ENCODE measurements at places on chromosomes 2 and 18.

GRCh38 chr2:65866148-65866547 lies 433.7 kb upstream of the SPRED2 start:
- no peak for DNase-seq

DNA sequence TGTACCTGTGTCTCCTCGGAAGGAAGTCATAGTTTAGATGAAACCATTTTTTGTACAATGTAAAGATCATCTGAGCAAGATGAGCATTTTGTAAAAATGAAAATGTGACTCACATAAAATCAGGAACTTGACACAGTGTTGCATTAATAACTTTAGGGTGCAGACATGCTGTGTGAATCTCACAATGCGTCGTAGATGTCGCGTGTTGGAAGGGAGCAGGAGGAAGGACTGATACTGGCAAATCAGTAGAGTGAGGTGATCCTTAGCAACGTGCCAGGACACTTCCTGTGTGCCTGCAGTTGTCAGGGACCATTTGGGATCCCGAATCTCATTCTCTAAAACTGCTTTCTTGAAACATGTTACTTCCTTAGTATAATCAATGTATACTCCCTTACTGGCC lies 103.1 kb downstream of the SH3BP4 start:
- no peak for DNase-seq

DNA sequence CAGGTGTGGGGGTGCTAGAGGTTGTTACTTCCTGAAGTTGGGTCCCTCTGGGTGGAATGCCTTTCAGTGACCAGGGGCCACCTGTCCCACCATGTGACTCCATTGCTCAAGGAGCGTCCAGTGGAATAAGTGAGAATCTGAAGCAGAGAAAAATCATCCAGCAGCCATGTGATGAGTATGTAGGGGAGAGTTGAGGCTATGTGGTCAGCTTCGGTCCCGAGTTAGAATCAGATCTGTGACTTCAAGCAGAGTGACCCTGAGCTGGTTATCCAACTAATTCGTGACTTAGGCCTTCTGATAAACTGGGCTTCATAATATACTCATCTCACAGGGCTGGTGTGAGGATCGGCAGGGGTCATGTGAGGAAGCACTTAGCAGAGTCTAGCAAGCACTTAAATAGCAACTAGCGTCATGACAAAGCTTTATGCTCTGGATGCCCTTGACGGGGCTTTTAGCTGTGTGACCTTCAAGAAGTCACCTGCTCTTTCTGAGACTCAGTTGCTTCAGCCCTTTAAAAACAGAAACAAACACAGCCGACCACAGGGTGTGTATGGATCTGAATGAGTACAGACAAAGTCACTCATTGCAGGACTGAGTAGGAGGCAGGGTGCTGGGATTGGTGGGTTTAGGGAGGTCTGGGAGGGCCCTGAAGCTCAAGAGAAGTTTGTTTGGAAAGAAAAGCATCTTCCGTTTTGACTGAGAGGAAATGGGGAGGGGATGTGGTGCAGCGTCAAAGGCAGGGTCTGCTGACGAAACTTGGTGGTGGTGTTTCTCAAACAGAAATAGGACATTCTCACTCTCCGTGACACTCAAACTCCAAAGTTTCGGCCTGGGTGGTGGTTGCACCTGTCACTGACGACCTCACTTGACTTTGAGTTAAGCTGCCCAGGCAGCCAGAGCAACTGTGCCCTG lies 264.0 kb upstream of the CXCR4 start:
- no peak for DNase-seq

DNA sequence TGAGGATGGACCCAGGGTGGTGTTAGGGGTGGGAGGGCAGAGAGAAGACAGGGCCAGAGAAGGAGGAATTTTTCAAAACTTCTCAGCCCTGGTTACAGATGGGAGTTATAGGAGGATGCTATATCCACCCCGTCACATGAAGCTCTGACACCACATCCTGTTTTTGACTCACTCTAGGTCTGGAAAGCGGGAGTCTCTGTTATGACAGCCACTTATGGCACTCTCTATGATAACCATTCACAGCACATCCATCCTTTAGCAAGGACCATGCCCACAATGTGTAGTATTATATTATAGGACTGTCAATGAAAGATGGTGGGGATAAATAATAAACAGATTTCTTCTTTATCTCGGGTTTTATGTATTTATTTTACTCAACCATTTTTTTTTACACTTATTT lies 461.2 kb downstream of the CDH2 start:
- no peak for DNase-seq

DNA sequence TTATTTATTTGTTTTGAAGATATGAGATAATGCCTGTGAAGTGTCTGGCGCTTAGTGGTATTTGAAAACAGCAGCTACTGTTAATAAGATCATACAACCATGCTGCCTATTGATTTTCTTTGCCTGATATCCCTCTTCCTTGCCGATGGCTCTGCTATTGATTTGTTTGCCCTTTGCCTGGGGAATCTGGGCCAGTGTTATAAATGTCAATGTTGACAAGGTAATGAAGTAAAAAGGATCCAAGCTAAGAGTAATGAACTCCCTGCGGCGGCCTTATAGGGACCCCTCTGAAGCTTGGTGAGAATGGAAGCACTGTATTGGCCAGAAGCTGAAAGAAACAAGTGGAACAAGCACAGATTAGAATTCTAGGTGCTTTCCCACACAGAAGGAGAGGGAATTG lies 854.6 kb downstream of the CNTNAP5 start:
- no peak for DNase-seq

Measured in skeletal muscle cell (primary cell).